Ovary (tissue), 10 donors: ENCODE measurements at places on chromosomes 2 and 18. TPM values are rescaled to one million over a fixed set of nuclear protein-coding genes. Genes with fewer than 3 reads are reported as not detected.

- no peaks in the 10 kb centered on the region for H3K27me3 ChIP-seq
- no peak overlapping the region for H3K4me3 ChIP-seq
- DNase-seq, result no peak
- H3K27ac ChIP-seq, result no peak overlapping the region
- H3K4me1 ChIP-seq, result no peaks in the 10 kb centered on the region
Observed at GRCh38 chr2:101655702-101656422, 41.6 kb upstream of the MAP4K4 start.

The HK2 gene
- polyA plus RNA-seq, result 46.7 TPM

GRCh38 chr18:2903006-2903405 lies 56.2 kb downstream of the EMILIN2 start:
- H3K27ac ChIP-seq, result peak overlapping the region; percentile 88
- DNase-seq, result peak; percentile 89
- no peaks in the 10 kb centered on the region for H3K27me3 ChIP-seq
- H3K36me3 ChIP-seq, result no peaks in the 10 kb centered on the region
- peaks cover 11% of the 10 kb centered on the region for H3K4me1 ChIP-seq

DNA sequence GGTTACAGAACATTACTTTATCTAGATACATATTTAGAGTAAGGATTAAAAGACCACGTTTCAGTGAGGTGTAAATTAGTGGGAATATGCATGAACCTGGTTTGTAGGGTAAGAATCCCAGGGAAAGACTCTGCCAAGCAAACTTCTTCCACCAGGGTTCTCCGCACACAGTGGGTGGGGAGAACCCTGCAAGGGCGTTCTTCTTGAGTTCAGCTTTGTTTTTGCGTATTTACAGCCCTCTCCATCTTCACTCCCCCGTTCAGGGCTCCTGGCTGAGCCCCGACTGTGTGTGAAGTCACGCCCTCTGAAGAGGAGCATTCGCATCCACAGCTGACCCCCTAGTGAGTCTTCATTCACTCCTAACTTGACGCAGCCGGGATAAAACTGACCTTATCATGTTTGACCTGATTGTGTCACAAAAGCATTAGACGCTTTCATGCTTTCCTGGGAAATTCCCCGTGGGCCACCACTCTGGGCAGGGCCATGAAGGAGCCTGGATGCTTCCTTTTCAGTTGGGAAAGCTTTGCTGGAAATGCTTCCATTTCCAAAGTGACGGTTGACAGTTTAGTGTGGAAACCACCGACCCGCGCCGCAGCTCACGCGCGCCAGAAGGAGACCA lies 1.0 kb downstream of the ALKAL2 start:
- peaks cover 11% of the 10 kb centered on the region for H3K4me1 ChIP-seq
- H3K4me3 ChIP-seq, result peak overlapping the region; percentile 62
- DNase-seq, result no peak
- H3K27ac ChIP-seq, result no peak overlapping the region
- H3K36me3 ChIP-seq, result no peaks in the 10 kb centered on the region

The PDE1A gene
- 4.4 TPM for polyA plus RNA-seq

GRCh38 chr2:121884511-121884921 lies 129.1 kb downstream of the TSN start:
- H3K4me3 ChIP-seq, result no peak overlapping the region
- H3K4me1 ChIP-seq, result no peaks in the 10 kb centered on the region
- H3K36me3 ChIP-seq, result no peaks in the 10 kb centered on the region
- no peak overlapping the region for H3K27ac ChIP-seq
- H3K27me3 ChIP-seq, result no peaks in the 10 kb centered on the region
- DNase-seq, result no peak

The KCNG2 gene
- polyA plus RNA-seq, result 0.10 TPM

The SH2D6 gene
- 0.12 TPM for polyA plus RNA-seq

- H3K27me3 ChIP-seq, result no peaks in the 10 kb centered on the region
- H3K4me3 ChIP-seq, result no peak overlapping the region
- no peaks in the 10 kb centered on the region for H3K4me1 ChIP-seq
- H3K27ac ChIP-seq, result no peak overlapping the region
Observed at GRCh38 chr2:26670931-26671460, 21.5 kb upstream of the KCNK3 start.

The MROH2A gene
- not detected for polyA plus RNA-seq
